ENCODE measurements at places on chromosomes 12 and 14. TPM values are rescaled to one million over a fixed set of nuclear protein-coding genes. Genes with fewer than 3 reads are reported as not detected.

The CLEC2D gene
- 11.6 TPM for total RNA-seq

The SYNDIG1L gene
- total RNA-seq: 1.1 TPM

The NUAK1 gene
- total RNA-seq: 14.1 TPM

The ST8SIA1 gene
- total RNA-seq: 5.3 TPM

The A2ML1 gene
- total RNA-seq: not detected

The GLIPR1L1 gene
- not detected for total RNA-seq

The KRT80 gene
- total RNA-seq: 15.5 TPM

The CIROP gene
- total RNA-seq: not detected

The CYP46A1 gene
- 1.7 TPM for total RNA-seq

The INSM2 gene
- 0.12 TPM for total RNA-seq

The TMEM63C gene
- total RNA-seq: 1.2 TPM

The CLEC9A gene
- 0.60 TPM for total RNA-seq

The NTN4 gene
- 72.4 TPM for total RNA-seq

The PSMC6 gene
- 69.5 TPM for total RNA-seq

The LBHD2 gene
- not detected for total RNA-seq

The POTEM gene
- total RNA-seq: not detected

The CD69 gene
- 5.2 TPM for total RNA-seq

The BEST3 gene
- total RNA-seq: 0.20 TPM

The KCNMB4 gene
- 8.7 TPM for total RNA-seq

The RASAL1 gene
- 0.65 TPM for total RNA-seq

The RAPGEF3 gene
- total RNA-seq: 26.5 TPM

The SYCP3 gene
- total RNA-seq: 0.46 TPM

The IFNG-AS1 gene
- total RNA-seq: 1.2 TPM

The IL31 gene
- not detected for total RNA-seq

The SLC6A13 gene
- 1.1 TPM for total RNA-seq

The LMNTD1 gene
- 5.3 TPM for total RNA-seq

The PTHLH gene
- 3.0 TPM for total RNA-seq

The CEBPE gene
- total RNA-seq: not detected

The DIABLO gene
- total RNA-seq: 37.5 TPM

The SLC6A12 gene
- total RNA-seq: 4.5 TPM

The CLEC4E gene
- 15.3 TPM for total RNA-seq

The GPR65 gene
- total RNA-seq: 3.8 TPM

The GSC gene
- not detected for total RNA-seq

The PTPRQ gene
- 0.95 TPM for total RNA-seq

The NKX2-1 gene
- total RNA-seq: 236 TPM
